ENCODE measurements at places on chromosomes 6 and 20.

GRCh38 chr20:18886756-18887155, 73.2 kb downstream of the SCP2D1 start:
- peak; percentile 3 for DNase-seq

- DNase-seq = no peak
These were observed 456.5 kb downstream of the UTRN start for GRCh38 chr6:144741659-144742058.

- no peak for DNase-seq
These were observed 53.2 kb downstream of the EIF2S2 start for GRCh38 chr20:34058831-34059230.

DNA sequence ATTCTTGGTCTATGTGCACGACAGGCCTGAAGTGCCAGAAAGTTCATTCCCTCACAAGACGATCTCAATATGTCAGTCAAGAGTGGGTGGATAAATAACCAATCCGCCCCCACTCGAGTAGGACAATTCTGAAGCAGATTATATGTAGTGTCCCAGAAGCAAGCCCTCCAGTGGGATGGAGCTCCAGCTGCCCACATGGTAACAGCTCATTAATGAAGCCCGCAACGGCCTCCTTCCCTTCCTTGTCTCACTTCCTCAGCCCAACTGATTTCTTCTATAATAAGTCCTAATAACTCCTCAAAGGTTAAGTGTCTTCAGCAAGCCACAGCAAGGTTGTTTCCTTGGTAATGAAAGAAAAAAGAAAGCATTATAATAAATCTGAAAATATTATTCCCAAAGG, 82.1 kb upstream of the F13A1 start:
- no peak for DNase-seq

DNA sequence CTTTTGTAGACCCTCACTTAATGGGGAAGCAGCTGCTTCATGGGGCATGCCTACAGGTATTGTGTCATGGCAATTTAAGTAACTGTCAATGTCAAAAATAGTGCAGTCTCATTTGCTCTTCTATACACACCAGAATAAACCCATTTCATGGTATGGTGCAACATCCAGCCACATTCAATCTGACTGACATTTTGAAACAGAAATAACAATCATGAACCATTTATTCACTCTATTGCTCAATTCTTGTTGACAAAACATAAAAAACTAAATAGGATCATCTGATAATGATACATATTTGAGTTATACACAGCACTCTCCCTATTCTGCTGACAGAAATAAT, 122.9 kb downstream of the MAP7 start:
- no peak for DNase-seq

- peak; percentile 56 for DNase-seq
These were observed 175.1 kb downstream of the VEGFA start for GRCh38 chr6:43944908-43945767.

GRCh38 chr6:154984146-154984545, 11.0 kb upstream of the TIAM2 start:
- no peak for DNase-seq

GRCh38 chr6:113420290-113420689, 436.9 kb upstream of the MARCKS start:
- no peak for DNase-seq

GRCh38 chr6:72950114-72950860, 275.0 kb downstream of the KHDC1L start:
- peak; percentile 86 for DNase-seq

GRCh38 chr6:11160199-11160598, 48.7 kb upstream of the ERVFRD-1 start:
- DNase-seq = no peak

GRCh38 chr6:2450546-2450945, 205.1 kb upstream of the GMDS start:
- DNase-seq = no peak

DNA sequence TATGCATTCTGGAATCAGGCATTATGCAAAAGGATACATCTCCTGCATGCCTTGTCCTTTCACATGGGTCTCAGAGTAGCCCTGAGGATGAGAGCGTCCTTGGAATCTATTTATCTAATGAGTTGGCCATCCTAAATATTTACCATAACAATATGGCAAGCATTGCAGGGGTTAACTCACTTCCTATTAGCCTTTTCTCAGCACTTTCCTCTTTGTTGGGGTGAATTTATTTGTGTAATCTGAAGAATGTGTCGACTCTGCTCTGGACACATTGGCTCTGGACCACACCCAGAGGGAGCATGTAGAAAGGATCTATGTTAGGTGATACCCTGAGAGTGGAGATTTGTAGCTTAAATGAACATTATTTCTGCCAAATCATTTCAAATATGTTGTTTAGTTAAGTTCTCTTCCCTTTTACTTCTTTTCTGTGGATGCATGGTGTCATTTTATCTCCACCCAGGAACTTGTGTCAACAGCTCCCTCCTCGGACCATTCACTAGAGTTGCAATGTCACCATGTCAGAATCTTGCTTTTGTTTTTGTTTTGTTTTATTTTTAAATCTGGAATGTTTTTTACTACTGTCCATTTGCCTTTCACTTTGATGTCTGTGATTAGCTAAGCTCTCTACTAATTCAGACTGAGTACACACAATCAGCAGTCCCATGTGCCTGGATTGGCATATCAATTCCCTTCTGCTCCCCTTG, 757.0 kb upstream of the MMS22L start:
- DNase-seq = peak; percentile 17

- DNase-seq = no peak
These were observed 45.5 kb upstream of the THEMIS start for GRCh38 chr6:127946388-127946787.

DNA sequence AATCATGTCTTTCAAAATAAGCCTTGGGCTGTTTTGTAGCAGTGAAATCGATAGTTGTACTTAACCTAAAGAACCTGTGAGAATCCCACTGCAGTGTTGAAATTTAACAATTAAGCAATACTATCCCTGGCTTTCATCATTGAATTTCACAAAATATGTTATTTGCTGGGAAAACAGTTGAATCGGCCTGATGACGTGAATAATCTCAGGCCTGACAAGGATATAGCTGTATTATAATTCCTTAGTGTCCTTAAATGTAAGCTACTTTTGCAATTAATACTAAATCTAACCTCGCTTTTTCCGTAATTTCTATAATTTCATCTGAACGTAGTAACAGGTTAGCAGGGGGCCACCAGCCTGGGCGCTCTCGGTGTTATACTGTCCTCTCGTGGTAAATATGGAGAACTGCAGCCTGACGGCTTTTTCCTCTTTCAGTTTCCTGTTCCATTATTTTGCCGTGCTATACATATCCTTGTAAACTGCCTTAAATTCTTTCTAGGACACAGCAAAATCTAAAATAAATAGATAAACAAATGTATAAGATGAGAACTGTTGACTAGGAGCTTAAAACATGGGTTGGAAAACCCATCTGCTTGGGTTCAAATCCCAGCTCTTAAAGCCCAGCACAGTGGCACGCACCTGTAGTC, 24.0 kb downstream of the MTFR2 start:
- peak; percentile 50 for DNase-seq

GRCh38 chr6:118770112-118770788, 118.9 kb upstream of the CEP85L start:
- no peak for DNase-seq

All from AG10803 (cell line).